HuH-7.5 (cell line): ENCODE measurements at places on chromosomes 1 and 21.

- no peak for DNase-seq
Observed at GRCh38 chr1:43704838-43705237, 2.5 kb upstream of the ST3GAL3 start.

DNA sequence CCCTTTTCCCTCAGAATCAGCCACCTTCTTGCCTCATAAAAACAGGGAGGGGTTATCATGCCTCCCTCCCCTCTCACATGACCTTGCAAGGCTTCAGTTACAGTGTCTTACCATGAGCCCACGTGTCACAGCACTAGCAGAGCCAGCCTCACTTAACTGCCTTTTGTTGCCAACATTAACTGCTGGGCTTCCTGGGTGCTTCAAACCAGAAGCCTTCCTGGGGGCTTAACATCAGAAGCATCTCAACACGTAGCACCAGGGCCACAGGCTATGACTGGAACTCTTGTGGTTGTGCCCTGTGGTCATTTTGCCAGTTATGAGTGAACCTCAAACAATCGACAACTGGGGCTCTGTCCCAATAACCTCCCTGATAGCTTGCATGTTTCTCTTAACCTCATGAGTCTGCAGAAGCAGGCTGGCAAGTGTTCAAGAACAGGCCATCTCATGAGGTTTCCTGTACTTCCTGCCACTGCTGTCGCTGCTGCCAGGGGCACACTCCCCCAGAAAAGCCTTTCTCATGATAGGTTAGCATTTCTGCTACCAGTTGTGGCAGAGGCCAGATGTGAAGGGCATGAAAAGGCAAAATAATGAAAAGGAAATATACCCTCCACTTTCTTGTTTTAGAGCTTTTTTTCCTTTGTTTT is 132.2 kb downstream of the GLUL start:
- DNase-seq: no peak

DNA sequence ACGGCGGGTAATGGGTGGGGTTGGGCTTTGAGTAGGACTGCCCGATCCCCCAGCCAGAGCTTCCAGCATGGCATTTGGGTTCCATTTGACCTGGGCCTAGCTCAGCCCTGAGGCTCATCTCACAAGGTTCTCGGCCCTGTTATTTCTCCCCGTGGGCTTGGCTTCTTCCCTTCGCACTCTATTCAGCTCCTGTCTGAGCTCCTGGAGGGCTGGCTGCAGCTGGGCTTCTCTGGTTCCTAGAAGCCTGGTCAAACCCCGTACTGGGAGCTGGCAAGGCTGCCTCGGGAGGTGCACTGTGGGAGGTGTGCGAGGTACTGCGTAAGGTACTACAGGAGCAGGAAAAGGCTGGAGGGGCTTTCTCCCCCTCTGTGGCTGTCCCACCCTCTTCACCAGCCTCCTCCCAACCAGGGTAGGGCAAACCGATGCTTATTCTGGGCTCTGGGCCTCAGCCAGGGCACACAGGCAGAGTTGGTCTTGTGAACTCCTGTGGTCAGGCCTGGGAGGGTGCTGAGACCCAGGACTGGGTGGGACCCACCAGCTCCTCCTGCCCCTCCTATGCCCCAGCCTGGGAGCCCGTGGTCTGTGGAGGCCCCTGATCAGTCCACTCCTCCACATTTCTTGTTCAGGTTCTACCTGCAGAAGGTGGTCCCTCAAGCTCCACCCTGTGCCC is 814 bp downstream of the A3GALT2 start:
- DNase-seq: no peak

- no peak for DNase-seq
Observed at GRCh38 chr1:246632281-246633168, 66.3 kb downstream of the CNST start.

- no peak for DNase-seq
Observed at GRCh38 chr1:232226197-232226712, 403.7 kb downstream of the SIPA1L2 start.

GRCh38 chr1:204151552-204152309 is at the start of gene ETNK2:
TSS of gene ETNK2 (minus strand) at chr1:204152044. CDS start at chr1:204151852, 192 bp downstream.
- peak; percentile 84 for DNase-seq

GRCh38 chr1:24403806-24404205 is 9.8 kb downstream of the STPG1 start:
- DNase-seq: no peak

GRCh38 chr1:1996207-1996651 is 7.4 kb downstream of the CFAP74 start:
- no peak for DNase-seq

GRCh38 chr21:40681164-40681859 is 165.6 kb downstream of the DSCAM start:
- DNase-seq: no peak

DNA sequence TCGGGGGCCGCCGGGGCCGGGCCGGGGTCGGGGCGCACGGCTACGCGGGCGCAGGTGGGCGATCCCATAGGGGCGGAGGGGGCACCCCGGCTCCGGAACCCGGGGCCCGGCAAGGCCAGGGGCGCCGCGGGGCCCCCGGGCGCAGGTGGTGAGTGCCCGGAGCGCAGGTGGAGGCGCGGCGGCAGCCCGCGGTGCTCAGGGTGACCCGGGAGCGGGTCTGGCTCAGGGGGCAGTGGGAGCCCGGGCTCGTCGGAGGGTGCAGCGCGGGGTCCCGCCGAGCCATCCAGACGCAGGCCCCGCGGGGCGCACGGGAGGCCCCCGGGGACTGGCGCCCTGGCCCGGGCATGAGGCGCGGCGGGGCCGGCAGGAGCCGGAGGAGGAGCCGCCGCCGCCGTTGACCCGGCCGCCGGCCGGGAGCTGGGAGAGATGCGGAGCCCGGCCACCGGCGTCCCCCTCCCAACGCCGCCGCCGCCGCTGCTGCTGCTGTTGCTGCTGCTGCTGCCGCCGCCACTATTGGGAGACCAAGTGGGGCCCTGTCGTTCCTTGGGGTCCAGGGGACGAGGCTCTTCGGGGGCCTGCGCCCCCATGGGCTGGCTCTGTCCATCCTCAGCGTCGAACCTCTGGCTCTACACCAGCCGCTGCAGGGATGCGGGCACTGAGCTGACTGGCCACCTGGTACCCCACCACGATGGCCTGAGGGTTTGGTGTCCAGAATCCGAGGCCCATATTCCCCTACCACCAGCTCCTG is 489 bp downstream of the CELSR2 start:
- no peak for DNase-seq

GRCh38 chr1:63626222-63626621 is 33.0 kb downstream of the PGM1 start:
- DNase-seq: no peak

DNA sequence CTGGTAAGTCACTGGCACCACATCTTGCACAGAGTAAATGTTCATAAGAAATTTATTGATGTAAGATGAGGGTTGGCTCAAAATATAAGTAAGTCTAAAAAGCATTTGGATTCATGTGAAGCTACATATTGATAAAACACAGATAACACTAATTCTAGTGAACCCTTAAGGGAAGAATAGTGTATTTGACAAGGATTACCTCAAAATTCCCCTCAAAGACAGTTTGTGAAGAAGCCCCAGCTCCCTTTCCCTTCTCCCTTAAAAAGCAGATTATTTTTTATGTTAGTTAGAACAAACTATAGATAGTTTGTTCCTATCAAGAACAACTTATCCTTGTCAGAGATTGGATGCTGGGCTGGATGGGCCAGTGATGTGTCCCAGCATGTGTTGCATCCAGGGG is 10.7 kb downstream of the FGGY start:
- DNase-seq: no peak

GRCh38 chr1:24535021-24535424 is 20.9 kb upstream of the NCMAP start:
- no peak for DNase-seq

DNA sequence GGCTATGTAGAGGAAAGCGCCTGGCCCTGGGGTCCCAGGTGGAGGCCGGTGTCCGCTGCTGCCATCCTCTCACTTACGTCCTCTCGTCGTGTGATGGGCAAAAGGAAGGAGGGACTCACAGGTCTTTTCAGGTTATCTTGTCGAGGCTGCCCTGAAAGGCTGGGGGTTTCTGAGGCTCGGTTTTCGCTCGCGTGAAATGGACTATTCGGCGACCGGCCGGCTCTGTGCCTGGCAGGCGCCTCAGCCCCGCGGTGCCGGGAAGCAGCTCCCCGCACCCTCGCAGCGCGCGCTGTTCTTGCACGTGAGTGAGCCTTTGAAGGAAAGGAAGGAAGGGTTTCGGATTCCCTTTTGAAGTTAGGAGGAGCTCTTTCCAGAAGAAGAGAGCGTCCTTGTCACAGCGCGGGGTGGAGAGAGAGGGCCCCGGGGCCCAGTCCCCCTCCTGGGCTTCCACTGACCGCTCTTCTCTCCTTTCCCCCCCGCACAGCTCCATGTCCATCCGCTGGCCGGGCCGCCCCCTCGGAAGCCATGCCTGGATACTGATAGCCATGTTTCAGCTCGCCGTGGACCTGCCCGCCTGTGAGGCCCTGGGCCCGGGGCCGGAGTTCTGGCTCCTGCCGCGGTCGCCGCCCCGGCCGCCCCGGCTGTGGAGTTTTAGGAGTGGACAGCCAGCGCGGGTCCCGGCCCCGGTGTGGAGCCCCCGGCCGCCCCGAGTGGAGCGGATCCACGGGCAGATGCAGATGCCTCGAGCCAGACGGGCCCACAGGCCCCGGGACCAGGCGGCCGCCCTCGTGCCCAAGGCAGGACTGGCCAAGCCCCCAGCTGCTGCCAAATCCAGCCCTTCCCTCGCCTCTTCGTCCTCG is 57.2 kb downstream of the AJAP1 start:
- DNase-seq: no peak

DNA sequence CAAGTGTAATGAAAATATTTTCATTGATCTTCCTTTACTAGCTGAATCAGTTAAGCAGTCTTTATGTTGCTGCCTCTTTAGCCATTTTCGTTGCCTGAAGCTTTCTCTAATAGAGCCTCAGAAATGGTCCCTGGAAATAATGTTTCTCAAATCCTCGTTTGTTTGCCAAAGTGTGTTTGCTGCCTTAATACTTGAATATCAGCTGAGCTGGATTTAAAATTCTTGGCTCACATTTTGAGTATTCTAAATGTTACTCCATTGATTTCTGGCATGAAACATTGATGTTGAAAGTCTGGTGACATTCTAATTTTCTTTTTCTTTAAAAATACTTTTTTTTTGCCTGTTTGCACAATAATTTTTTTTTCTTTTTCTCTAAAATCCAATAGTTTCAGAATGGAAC is 84.6 kb upstream of the SERBP1 start:
- no peak for DNase-seq

- DNase-seq: no peak
Observed at GRCh38 chr21:44896561-44897286, 23.2 kb upstream of the PTTG1IP start.

- no peak for DNase-seq
Observed at GRCh38 chr1:203173011-203173555, 2.5 kb downstream of the MYBPH start.

DNA sequence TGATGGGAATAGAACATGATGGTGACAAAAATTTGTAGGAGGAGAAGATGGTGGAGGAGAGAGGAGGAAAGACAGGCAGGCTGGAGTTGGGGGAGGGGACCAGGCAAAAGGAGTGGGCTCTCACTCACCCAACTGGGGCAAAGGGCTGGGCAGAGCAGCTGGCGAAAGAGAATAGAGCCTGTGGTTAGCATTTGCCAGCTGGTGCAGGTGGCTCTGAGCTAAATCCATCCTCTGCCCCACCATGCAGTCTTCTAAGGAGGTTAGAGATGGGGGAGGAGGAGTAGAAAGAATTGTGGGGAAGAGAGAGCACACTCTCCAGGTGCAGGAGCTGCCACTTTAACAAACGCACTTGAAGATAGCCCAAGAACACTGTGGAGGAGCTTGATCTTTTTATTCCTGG is 27.6 kb upstream of the SLAMF1 start:
- DNase-seq: no peak

DNA sequence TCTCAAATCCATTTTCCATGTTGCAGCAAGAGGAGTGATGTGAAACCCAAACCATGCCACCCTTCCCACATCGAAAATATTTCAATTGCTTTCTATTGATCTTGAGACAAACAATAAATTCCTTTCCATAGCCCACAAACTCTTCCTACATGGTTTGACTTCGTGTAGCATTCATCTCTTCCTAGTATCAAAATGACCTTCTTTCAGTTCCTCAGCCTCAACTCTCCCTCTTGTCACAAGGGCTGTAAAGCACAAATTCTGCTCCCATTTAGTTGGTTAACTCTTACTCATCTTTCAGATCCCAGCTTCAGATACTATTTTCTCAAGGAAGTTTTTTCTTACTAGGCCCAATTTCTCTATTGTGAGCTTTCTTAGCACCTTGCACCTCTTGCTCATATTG is 99.0 kb downstream of the ZNF281 start:
- no peak for DNase-seq
